ENCODE measurements at places on chromosomes 11 and 22.

- H3K4me3 ChIP-seq, result no peak overlapping the region
- no peak overlapping the region for H3K27ac ChIP-seq
- DNase-seq, result no peak
- H3K36me3 ChIP-seq, result no peaks in the 10 kb centered on the region
Measured at GRCh38 chr11:116230438-116230837, 542.3 kb downstream of the BUD13 start.

DNA sequence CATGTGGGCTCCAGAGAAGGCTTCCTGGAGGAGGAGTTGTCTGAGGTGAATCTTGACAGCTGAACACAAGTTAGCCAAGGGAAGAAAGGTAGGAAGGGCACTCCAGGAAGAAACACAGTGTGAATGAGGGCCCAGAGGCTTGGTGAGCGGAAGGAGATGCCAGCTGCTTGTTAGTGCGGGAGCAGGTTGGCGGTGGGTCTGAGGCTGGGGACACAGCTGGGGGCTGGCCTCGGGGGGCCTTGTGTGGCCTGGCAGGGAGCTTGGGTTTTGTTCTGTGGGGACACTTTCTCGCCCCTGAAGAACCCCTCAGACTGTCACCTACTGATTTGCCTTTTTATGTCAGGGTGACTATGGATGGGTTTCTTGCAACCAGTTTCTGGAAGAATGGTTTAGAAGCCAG is 160.0 kb downstream of the ST3GAL4 start:
- no peak overlapping the region for H3K27ac ChIP-seq
- H3K27me3 ChIP-seq, result no peaks in the 10 kb centered on the region
- H3K36me3 ChIP-seq, result no peaks in the 10 kb centered on the region
- H3K4me3 ChIP-seq, result no peak overlapping the region
- no peaks in the 10 kb centered on the region for H3K4me1 ChIP-seq

DNA sequence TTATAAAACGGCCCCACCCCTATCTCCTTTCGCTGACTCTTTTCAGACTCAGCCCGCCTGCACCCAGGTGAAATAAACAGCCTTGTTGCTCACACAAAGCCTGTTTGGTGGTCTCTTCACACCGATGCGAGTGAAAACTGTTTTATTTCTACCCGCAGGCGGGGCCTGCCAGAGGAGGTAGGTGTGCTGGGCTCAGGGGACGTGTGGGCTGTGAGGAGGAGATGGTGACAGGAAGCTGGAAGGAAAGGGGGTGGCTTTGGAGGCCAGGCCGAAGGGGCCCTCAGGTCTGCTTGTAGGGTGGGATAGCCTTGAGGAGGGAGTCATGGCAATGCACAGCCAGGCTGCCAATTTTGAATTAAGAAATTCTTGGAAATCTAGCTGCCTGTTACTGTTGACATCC is 21.3 kb upstream of the KRTAP5-7 start:
- peak; percentile 70 for DNase-seq
- H3K4me1 ChIP-seq, result peaks cover 11% of the 10 kb centered on the region
- no peak overlapping the region for H3K4me3 ChIP-seq
- H3K36me3 ChIP-seq, result no peaks in the 10 kb centered on the region
- no peaks in the 10 kb centered on the region for H3K27me3 ChIP-seq

DNA sequence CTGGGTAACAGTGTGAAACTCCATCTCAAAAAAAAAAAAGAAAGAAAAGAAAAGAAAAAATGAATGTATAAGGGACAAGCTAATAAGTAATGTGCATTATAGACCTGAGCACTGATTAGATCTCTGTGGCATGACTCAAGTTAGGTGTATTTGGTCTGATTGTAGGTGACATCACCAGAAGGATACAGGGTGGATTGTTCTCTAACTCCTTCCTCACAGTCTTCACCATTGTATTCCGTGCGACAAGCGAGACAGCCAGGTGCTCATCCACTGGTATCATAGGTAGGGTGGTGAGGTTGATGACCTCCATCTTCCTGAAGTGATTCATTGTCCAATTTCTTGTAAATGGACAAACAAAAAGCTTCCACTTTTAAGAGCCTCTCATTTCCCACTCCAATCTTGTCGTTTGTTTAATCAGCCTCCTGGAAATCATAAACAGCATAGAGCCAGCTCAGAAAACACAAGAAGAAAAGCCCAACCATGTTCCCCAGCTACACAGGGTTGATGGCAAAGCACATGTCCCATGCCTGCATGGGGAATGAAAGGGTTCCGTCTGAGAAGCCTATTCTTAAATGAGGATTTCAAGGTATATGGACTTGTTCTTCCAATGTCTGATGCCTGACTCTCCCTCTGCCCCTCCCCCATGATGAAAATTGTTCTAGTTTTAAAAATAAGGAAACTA is 6.2 kb downstream of the FAM227A start:
- H3K36me3 ChIP-seq, result no peaks in the 10 kb centered on the region
- H3K27ac ChIP-seq, result no peak overlapping the region
- DNase-seq, result no peak
- no peaks in the 10 kb centered on the region for H3K27me3 ChIP-seq

DNA sequence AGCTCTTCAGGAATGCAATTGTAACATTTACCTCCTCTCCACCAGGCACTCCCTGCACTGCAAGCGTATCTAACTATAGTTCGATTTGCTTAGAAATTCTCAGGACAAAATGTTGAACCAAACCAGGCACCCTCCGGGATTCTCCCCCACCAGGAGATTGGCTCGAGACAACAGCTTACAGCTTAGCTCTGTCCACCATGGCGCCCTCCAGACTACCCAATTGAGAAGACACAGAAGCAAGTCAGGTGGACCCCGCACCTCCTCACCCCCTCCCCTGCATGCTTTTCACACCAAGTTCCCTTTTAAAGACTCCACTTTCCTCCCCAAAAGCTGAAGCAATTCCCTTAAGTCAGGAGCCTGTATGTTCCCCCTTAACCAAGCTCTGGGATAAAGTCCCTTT is 34.7 kb upstream of the RFPL3 start:
- H3K27ac ChIP-seq, result no peak overlapping the region
- DNase-seq, result no peak
- H3K36me3 ChIP-seq, result no peaks in the 10 kb centered on the region
- no peaks in the 10 kb centered on the region for H3K4me1 ChIP-seq
- no peaks in the 10 kb centered on the region for H3K27me3 ChIP-seq
- H3K4me3 ChIP-seq, result no peak overlapping the region

GRCh38 chr11:44174842-44175241 is 79.4 kb downstream of the EXT2 start:
- H3K27me3 ChIP-seq, result no peaks in the 10 kb centered on the region
- no peak overlapping the region for H3K4me3 ChIP-seq
- peaks cover 6% of the 10 kb centered on the region for H3K4me1 ChIP-seq
- no peaks in the 10 kb centered on the region for H3K36me3 ChIP-seq
- no peak overlapping the region for H3K27ac ChIP-seq

GRCh38 chr22:32058656-32059260 is 15.7 kb downstream of the SLC5A1 start:
- no peaks in the 10 kb centered on the region for H3K36me3 ChIP-seq
- no peak overlapping the region for H3K4me3 ChIP-seq
- no peak overlapping the region for H3K27ac ChIP-seq
- DNase-seq, result peak; percentile 86
- H3K4me1 ChIP-seq, result no peaks in the 10 kb centered on the region
- H3K27me3 ChIP-seq, result no peaks in the 10 kb centered on the region

GRCh38 chr11:7955191-7955590 is 10.1 kb downstream of the NLRP10 start:
- H3K4me1 ChIP-seq, result no peaks in the 10 kb centered on the region
- H3K27ac ChIP-seq, result no peak overlapping the region
- no peak for DNase-seq
- H3K4me3 ChIP-seq, result no peak overlapping the region
- no peaks in the 10 kb centered on the region for H3K36me3 ChIP-seq

GRCh38 chr11:44785856-44786607 is 59.3 kb downstream of the TSPAN18 start:
- peaks cover 9% of the 10 kb centered on the region for H3K4me1 ChIP-seq
- no peak overlapping the region for H3K27ac ChIP-seq
- DNase-seq, result peak; percentile 64
- H3K4me3 ChIP-seq, result no peak overlapping the region
- no peaks in the 10 kb centered on the region for H3K36me3 ChIP-seq

DNA sequence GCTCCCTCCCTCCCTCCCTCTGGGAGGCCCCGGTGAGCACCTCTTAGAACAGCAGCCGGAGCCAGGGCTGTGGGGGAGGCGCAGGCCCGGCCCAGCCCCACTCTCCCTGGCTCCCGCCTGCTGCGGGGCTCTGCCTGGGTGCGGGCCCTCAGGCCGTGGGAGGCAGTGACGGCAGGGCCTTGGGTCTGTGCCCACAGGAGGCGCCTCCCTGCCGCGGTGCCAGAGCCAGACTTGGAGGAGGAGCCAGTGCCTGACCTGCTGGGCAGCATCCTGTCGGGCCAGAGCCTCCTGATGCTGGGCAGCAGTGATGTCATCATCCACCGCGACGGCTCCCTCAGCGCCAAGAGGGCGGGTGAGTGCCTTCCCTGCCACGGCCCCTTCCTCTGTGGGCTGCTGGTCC is 9.5 kb downstream of the IRF7 start:
- H3K36me3 ChIP-seq, result peaks cover 26% of the 10 kb centered on the region
- H3K27ac ChIP-seq, result no peak overlapping the region
- no peaks in the 10 kb centered on the region for H3K27me3 ChIP-seq
- no peak overlapping the region for H3K4me3 ChIP-seq
- DNase-seq, result no peak

GRCh38 chr11:7941608-7942007 is at the start of gene OR10A3:
Gene OR10A3, minus strand, starts transcription at chr11:7941708. Its CDS starts 2,188 bp downstream, at chr11:7939520.
- H3K4me3 ChIP-seq, result no peak within 1 kb of the TSS
- no peaks in the 10 kb centered on the region for H3K27me3 ChIP-seq
- no peaks in the 10 kb centered on the region for H3K36me3 ChIP-seq
- H3K27ac ChIP-seq, result no peak within 1 kb of the TSS

- H3K27ac ChIP-seq, result no peak overlapping the region
- peaks cover 10% of the 10 kb centered on the region for H3K4me1 ChIP-seq
- no peak overlapping the region for H3K4me3 ChIP-seq
Measured at GRCh38 chr11:45662665-45663485, 2.5 kb downstream of the CHST1 start.

- H3K4me3 ChIP-seq, result no peak overlapping the region
- no peak overlapping the region for H3K27ac ChIP-seq
- no peak for DNase-seq
- H3K27me3 ChIP-seq, result no peaks in the 10 kb centered on the region
Measured at GRCh38 chr11:116642902-116643301, 129.9 kb downstream of the BUD13 start.

DNA sequence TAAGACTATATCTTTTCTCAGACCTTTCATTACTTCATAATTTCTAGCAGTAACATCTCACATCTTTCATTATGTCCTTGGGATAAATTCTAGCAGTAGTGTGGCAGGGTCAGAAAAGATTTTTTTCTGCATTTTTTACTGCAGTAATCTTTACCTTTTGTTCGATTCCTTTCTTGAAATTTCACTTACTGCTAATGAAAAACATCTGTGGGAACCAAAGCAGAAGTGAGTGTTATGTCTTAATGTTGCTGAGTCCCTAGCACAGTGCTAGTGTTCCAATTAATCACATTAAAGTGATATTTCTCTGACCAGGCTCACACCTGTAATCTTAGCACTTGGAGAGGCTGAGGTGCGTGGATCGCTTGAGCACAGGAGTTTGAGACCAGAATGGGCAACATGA is 123.6 kb downstream of the EHF start:
- DNase-seq, result no peak
- H3K27ac ChIP-seq, result no peak overlapping the region
- H3K4me1 ChIP-seq, result no peaks in the 10 kb centered on the region
- no peak overlapping the region for H3K4me3 ChIP-seq
- H3K27me3 ChIP-seq, result no peaks in the 10 kb centered on the region

DNA sequence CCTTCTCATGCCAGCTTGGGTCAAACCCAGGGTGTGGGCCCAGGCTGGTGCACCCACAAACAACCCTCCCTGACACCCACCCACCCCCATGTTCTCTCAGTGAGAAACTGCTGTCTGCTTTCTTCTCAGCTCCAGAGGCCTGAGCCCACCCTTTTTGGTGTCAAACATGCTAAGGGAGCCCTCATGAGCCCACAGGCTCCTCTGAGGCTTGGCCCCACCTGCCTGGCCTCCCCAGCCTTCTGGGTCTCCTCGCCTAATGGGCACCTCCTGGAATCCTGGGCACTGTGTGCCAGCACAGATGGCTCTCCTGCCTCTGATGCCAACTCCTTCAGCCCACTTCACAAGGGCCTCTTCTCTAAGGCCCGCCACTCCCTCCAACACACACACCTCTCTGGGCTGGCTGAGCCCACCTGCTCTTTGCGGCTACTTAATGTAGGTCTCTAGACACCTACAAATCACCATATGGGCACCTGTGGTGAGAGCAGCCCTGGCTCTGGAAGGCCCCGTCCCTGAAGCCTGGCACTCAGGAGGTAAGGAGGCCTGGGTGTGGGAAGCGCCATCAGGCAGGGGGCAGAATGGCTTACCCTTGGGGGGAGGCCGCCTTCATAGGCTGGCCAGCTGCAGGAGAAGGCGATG is 4.4 kb downstream of the NAGA start:
- no peak overlapping the region for H3K4me3 ChIP-seq
- H3K27me3 ChIP-seq, result no peaks in the 10 kb centered on the region

- H3K27me3 ChIP-seq, result no peaks in the 10 kb centered on the region
- H3K4me3 ChIP-seq, result no peak overlapping the region
- no peaks in the 10 kb centered on the region for H3K36me3 ChIP-seq
- H3K4me1 ChIP-seq, result peaks cover 2% of the 10 kb centered on the region
- no peak for DNase-seq
Measured at GRCh38 chr22:27639248-27640086, 162.1 kb downstream of the MN1 start.

DNA sequence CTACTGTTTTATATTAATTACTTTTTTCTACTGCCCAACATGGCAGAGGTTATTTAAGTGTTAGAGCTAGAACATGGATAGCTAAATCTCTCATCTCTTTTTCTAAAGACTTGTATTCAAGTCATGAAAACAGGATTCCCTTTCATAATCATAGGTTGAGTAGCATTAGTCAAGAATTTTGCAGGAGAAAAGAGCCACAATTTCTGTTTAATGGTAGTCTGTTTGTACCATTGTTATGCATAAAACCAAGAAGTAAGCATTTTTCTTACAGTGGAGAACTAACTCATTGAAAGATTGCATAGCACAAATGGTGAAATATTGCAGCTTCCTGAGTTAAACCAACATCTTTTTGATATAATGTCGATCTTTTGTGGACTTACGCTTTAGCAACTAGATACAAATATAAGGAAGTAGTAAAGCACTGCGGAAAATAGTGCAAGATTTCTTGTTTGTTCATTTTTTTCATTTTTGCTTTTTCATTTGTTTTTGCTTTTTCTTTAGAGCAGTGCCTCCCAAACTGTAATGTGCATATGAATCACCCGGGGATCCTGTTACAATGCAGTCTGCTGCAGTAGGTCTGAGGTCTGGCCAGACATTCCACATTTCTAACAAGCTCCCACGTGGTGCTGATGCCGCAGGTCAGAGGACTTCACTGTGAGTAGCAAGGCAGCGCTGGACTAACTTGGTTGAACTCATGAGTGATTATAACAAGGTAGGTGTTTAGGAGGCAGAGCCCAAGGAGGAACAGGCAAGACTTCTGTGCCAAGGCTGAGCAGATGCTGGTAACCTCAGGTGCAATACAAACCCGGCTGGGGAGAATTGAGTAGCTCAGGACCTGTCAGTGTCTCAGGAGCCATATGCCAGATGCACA is 4.6 kb downstream of the ETS1 start:
- H3K27me3 ChIP-seq, result no peaks in the 10 kb centered on the region
- H3K4me3 ChIP-seq, result no peak overlapping the region
- H3K4me1 ChIP-seq, result peaks cover 12% of the 10 kb centered on the region
- H3K27ac ChIP-seq, result no peak overlapping the region
